Stimulated activated CD4-positive, alpha-beta T cell treated with anti-CD3 and anti-CD28 coated beads, Interleukin-4, amount 100 ng/mL, for 1 hour (primary cell): ENCODE measurements at places on chromosomes 11 and 22.

- no peak for DNase-seq
Observed at GRCh38 chr11:79308429-79308828, 132.4 kb downstream of the TENM4 start.

GRCh38 chr11:56410801-56411200 is 1.7 kb upstream of the OR5AL1 start:
- DNase-seq = no peak

GRCh38 chr11:134768463-134768862 is 356.4 kb upstream of the B3GAT1 start:
- no peak for DNase-seq

- DNase-seq = no peak
Observed at GRCh38 chr11:2262301-2263070, 7.9 kb downstream of the ASCL2 start.

DNA sequence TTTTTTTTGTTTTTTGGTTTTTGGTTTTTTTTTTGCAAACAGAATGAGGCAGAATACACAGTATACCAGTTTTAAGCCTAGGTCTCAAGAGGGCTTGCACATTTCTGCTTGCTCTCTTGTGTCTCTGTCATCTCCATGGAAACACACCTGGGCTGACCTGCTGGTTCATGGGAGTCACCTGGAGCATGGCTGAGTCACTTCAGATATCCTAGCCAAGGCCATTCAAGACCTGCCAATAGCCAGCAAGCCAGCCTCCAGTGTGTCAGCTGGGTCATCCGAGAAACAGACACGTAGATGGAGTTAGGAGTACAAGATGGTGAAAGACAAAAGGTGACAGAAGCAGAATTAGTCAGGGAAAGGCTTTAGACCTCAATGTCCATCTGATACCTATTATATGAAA is 124.2 kb upstream of the SEZ6L start:
- DNase-seq = no peak

- no peak for DNase-seq
Observed at GRCh38 chr22:37430941-37431340, 3.7 kb upstream of the ELFN2 start.

GRCh38 chr11:13283636-13284035 is 6.0 kb downstream of the BMAL1 start:
- DNase-seq = no peak

- no peak for DNase-seq
Observed at GRCh38 chr22:23137905-23138561, 3.8 kb downstream of the RSPH14 start.

DNA sequence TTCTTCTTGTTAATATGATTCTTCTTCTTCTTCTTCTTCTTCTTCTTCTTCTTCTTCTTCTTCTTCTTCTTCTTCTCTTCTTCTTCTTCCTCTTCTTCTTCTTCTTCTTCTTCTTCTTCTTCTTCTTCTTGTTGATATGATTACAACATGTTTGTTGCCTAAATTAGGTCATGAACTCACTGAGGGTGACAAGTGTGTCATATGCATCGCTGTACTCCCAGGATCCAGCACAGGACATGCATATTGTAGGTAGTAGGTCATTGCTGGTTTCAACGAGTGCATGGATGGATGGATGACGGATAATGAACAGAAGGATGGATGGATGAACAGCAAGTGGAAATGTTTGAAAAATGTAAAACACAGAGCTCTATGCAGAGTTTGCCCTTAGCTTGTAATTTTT is 14.9 kb upstream of the PVALB start:
- DNase-seq = no peak

DNA sequence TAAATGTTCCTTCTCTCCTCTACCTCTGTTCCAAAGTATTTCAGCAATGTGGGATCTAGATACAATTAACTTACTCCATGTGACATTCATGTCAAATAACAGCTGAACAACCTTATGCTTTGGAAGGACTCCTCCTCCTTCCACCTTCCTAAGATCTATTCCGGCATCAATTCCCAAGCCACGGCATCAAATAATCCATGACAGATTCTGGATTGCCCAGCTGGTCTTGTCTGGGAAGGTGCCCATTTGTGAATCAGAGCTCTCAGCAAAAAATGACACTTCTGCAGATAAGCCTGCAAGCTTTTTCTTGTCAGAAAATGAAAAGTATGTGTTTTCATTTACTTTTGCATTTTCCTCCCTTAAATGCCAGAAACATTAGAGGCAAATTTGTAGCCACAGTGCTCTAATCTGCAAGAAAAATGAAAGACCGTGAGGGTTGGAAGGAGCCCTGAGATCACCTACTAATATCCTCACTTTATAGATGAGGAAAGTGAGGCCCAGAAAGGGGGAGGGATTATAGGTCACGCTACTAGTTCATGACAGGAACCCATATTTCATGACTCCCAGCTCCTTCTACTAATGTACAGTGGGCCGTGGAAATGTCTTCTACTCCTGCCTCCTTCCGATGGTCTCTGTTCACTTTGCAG is 124.0 kb downstream of the ME3 start:
- DNase-seq = no peak

- no peak for DNase-seq
Observed at GRCh38 chr11:17156283-17156682, 51.5 kb downstream of the PIK3C2A start.

GRCh38 chr22:39995393-39996252 is 869 bp downstream of the FAM83F start:
- no peak for DNase-seq

- DNase-seq = no peak
Observed at GRCh38 chr22:40238425-40239344, 61.0 kb downstream of the TNRC6B start.

- no peak for DNase-seq
Observed at GRCh38 chr11:110130642-110131238, 37.5 kb downstream of the ZC3H12C start.

DNA sequence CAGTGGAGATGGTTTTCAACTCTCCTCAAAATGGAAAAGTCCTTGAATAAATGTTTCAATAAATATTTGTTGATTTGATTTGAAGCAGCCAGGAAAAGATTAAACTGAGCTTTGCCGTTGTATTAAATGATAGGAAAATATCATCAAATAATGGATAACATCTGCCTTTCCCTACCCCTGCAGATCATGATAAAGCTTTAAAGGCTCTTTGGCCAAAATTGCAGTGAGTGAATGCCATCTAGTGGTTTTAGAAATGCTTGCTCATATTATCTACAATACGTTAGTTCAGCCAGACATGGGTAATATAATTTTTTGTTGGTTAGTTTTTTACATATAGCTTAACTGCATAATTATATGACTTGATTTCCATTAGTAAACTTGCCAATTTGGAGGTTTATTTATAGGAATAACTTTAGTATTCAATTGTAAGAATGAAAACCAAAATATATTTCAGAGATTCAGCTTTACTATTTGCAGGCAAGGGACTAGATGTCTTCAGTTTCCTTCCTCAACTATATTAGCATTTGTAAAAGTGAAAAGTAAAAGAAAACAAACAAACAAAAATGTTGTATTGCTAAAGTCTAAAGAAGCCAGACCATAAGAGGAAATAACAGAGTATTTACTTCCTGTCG is 159.2 kb downstream of the MSANTD4 start:
- DNase-seq = no peak

GRCh38 chr11:79592406-79592805 is 151.6 kb upstream of the TENM4 start:
- DNase-seq = no peak

- DNase-seq = no peak
Observed at GRCh38 chr11:79236541-79236971, 204.3 kb downstream of the TENM4 start.

GRCh38 chr11:44530413-44531115 is 34.9 kb upstream of the CD82 start:
- DNase-seq = no peak

- no peak for DNase-seq
Observed at GRCh38 chr11:120391854-120392253, 55.6 kb downstream of the ARHGEF12 start.

DNA sequence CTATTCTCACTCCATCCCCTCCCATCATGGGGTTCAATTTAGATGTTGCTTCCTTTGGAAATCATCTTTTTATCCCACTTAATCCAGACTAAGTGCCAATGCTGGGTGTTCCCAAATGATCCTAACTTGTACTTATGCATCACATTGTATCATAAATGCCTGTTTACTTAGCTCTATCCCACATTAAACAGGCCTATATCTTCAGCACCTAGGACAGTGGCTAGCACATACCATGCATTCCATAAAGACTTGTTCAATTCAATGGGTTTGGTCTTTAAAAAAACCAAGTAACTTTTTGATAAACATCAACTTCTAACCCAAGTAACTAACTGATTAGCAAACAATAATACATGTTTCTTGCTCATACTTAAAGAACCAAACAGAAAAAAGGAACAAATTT is 40.6 kb downstream of the RSF1 start:
- no peak for DNase-seq

DNA sequence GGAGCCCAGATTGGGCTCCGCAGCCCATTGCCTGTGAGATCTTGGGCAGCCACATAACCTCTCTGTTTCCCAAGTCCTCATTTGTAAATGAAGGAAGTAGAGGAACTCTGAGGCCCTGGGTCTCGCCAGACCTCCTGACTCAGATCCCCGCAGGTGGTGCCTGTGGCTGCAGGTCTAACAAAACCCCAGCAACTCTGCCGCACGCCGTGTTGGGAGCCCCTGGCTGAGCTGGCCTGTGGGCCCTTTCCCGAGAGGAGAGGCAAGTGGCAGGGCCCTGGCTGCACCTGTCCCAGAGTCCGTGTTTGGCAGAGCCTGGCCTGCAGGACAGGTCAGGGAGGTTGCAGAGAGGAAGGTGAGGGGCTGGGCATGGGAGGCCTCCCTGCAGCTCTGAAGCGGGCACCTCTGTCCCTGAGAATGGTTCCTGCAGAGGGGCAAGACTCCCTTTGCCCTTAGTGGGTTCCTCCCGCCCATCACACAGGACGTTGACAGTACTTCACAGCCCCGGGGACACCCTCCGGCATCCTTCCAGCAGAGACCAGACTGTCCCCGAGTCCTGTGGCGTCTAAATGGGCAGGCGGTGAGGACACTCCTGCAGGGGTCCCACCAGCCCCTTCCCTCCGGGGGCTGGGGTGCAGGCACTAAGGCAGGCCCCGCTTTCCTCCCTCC is 67.7 kb downstream of the ARHGAP8 start:
- no peak for DNase-seq

GRCh38 chr11:126604461-126604860 is 249.0 kb downstream of the ST3GAL4 start:
- DNase-seq = no peak

- DNase-seq = no peak
Observed at GRCh38 chr11:65504674-65505465, 6.0 kb downstream of the MALAT1 start.
